ENCODE measurements at places on chromosomes 3 and 15.

DNA sequence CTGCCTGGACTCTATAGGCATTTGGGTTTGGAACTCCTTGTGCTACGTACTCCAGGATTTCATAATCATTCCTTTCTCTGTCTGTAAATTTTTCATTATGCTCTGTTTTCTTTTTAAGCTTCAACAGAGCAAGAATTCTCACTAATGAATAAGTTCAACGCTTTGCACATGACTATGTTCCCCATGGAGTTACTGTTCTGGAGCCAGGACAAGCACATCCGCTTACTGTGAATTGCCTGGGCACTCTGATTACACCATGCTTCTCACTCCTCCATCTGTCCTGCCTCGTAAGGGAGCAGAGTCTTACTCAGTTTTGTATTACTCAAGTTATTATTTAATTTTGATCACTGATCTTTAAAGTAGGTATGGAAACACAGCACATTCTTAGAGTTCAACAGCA lies 472.7 kb downstream of the RAP2B start:
- no peak for DNase-seq

GRCh38 chr3:33437556-33438283 lies 2.5 kb downstream of the UBP1 start:
- DNase-seq = no peak

DNA sequence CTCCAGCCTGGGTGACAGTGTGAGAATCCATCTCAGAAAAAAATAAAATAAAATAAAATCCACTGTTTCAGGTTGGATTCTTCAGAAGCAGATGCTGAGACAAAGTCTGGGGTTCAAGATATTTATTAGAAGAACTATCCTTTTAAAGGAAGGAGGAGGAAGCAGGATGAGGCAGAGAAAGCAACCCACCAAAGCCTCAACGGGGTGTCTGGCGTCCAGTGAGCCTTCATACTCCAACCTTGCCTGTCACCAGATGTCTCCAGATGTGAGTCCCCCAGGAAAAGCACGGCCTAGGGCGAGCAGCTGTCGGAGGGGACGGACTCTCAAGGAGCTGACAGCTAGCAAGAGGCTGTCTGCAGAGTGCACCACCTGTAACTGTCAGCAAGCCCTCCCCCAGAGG lies 37.3 kb downstream of the MB21D2 start:
- no peak for DNase-seq

- no peak for DNase-seq
Observed at GRCh38 chr15:65917407-65917756, 48.1 kb downstream of the RAB11A start.

DNA sequence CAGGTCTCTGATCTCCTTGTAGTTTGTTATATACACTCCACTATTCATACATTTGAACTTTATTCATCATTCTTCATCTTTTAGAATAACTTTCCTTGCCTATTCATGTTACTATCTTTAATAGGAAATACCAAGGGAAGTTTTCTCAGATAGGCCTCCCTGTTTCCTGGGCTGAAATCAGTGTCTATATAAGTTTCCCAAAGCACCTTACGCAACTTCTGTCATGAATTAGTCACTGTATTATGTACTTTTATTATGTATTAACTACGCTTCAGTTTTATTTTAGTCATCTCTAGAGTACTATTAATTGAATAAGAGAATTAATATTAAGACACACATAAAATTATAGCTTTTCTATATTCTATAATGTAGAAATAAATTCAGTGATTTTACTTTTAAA lies 1481.5 kb downstream of the OTOL1 start:
- DNase-seq = no peak

DNA sequence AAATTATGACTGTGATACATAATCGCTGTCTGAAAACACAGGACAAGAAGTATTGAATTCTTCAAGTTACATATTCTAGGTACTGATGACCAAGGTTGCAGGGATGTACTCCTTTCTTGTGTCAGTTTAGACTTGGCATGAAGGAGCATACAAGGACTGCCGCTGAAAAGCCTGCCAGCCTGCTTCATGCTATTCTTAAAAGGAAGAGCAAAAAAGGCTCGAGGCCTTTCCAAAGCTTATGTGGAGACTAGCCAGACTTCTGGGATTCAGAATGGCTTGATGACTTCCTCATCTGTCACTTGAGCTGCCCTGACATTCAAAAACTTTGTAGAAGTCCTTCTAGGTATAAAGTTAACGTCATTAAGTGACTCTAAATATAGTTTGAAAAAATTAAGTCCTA lies 92.0 kb downstream of the CADM2 start:
- DNase-seq = peak; percentile 14

GRCh38 chr15:52567871-52568600 lies 794 bp downstream of the ARPP19 start:
- no peak for DNase-seq

DNA sequence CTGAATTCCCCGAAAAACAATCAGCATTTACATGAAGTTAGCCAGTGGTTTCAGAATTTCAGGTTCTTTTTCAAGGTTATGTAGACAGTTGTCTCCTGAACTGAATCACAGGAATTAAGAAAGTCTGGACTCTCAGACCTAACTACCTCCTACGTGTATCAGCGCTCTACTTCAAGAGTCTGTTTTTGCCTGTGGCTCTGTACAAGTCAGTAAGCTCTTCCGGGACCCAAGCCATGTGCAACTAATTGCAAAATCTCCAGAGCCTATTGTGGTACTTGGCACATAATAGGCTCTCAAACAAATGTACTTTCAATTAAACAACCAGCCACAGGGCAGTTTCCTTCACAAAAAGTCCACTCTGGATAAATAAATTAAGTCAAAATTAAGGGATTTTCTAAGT lies 414.2 kb downstream of the PDCD6IP start:
- peak; percentile 37 for DNase-seq

- DNase-seq = no peak
Observed at GRCh38 chr15:101675015-101675414, 22.8 kb upstream of the TM2D3 start.

- no peak for DNase-seq
Observed at GRCh38 chr3:145817870-145818483, 343.0 kb downstream of the PLOD2 start.

DNA sequence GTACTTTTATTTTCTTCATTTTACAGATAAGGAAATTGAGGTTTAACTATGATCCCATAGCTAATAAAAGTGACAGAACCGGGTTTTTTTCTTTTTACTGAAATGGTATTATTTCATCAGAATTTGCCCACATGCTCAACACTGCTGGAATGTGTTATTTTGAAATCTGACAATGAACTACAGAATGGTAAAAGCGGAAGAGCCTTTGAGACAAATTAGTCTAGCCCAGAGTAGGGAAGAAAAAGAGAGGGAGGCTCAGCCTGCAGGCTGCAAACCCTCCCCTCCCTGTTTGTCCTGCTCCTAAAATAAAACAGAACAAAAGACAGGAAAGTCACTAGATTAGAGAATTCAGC lies 100.3 kb upstream of the LIPC start:
- no peak for DNase-seq

- DNase-seq = no peak
Observed at GRCh38 chr3:154799800-154800199, 280.3 kb upstream of the MME start.

- no peak for DNase-seq
Observed at GRCh38 chr15:82739086-82739485, 29.4 kb upstream of the AP3B2 start.

DNA sequence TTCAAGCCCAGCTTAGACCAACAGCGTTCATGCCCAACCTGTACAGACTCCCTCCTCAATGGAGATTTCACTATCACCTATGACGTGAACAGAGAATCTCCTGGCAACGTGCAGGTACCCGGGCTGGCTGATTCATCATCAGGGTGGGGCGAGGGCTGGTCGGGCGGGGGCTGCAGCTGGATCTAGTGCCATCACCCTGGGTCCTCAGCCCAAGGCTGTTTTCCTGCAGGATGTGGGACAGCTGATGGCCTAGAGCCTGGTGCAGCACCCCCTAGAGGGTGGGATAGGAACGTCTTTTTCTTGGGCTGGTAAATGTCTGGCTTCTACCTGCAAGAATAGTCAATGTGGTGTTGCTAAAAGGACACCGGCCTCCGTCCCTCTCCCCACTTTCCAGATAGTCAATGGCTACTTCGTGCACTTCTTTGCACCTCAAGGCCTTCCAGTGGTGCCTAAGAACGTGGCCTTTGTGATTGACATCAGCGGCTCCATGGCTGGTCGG lies 4.4 kb downstream of the ITIH3 start:
- no peak for DNase-seq

DNA sequence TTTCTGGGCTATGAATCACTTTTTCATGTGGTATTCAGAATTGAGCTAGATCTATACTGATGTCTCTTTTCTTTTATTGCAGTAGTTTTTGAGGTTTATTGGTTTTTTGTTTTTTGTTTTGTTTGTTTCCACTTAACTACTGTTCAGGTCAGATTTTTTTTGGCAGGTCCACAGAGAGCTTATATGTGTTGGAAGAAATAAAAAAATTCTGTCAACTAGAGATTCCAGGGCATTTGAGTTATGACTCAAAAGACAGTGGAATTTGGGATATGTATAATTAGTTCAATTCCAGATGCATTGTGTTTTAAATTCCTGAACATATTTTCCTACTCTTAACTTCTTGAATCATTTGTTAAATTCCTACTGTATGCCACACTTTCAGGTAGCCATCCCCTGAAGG lies 727.2 kb downstream of the SI start:
- DNase-seq = no peak

DNA sequence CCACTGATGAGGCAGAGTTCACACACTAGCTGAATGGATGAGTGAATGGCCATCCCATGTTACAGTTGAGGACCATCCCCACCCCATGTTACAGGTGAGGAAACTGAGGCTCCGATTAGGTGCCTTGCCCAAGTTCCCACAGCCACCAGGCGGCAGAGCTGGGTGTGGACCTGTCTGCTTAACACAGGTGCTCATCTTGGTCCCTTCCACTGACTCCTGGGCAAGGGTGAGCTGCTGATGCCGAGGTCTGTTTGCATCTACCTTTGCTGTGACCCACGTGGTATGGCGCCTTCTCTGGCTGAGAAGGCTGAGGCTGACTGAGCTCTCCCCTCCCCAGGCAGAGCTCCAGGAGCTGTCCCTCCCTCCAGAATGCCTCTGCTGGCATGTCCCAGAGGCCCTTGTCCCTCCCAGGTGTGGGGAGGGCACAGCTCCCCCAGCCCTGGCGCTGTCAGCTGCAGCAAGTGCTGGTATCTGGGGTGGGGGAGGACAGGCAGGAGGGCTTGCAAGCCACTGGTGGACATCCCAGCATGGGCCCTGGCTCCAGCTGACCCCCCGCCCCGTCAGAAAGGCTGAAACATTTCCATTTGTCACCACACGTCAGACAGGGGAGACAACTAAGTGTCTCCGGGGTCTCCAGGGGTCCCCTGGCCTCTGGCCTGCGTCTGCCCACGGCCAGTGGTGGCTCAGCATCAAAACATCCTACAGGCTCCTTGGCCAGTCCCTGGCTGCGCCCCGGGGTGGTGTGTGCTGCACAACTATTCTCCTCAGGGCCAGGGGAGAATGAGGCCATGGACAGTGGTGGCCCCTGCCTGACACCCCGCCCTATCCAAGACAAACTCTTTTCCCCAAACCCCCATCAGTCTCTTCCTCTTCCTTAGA lies 105.4 kb downstream of the ADCY5 start:
- DNase-seq = no peak

DNA sequence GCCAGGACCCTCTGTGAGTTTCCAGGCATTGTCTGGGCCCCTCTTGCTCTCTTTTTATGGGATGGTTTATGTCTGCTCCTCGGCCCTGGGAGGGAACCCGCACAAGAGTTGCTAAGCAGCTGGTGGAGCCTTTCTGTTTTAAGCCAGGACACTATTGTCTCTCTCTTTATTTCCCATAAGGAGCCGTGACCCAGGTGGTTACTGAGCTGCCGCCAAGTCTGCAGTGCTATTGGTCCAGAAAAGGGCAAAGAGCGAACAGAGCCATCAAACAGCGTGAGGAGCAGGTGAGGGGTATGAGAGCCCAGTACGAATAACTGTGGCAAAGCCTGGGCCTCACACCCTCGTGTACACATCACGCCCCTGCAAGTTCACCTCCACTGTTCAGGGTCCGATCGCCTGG lies 280.2 kb downstream of the SHQ1 start:
- no peak for DNase-seq

DNA sequence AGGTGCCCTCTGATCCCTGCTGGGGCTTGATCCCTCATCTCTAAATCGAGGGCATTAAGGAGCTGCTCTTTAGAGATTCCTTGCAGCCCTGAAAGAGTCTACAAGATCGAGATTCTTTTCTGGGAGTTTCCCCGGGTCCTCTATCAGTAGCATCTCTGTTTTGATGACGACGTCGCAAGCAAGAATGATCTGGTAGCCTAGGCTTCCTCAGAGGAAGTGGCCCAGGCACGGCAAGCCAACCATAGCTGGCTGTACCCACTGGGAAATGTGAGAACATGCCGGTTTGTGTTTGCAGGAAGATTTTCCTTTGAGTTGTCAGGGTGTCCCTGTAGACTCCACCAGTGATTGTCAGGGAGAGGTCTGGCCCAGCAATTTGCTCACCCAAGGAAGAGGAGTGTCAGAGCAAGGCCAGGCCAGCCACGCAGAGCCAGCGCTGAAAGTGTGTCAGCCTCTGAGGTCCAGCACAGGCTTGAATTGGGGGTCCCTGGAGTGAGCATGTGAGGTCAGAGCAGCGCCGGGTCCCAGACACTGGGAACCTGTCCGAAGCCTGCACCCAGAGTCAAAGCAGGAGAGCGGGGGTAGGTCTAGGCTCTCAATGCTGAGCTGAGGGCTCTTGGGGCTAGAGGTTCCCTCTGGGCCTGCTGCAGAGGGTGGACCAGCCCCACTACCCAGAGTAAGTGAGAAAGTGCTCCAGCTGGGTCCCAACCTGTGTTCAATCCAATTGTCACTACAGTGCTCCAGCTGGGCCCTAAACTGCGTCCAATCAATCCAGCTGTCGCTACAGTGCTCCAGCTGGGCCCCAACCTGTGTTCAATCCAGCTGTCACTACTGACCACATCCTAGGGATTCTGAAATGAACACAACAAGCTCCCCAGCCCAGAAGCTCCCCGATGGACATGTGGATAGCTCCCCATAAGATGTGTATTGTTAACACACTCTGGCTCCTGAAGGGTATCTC lies 95.7 kb downstream of the CHDH start:
- no peak for DNase-seq

- peak; percentile 54 for DNase-seq
Observed at GRCh38 chr3:45035441-45036301, 9.6 kb downstream of the CLEC3B start.

Data from cerebellum (tissue), 4 donors.